Activated CD4-positive, alpha-beta T cell treated with anti-CD3 and anti-CD28 coated beads for 36 hours (primary cell): ENCODE measurements at places on chromosomes 2 and 18.
A peak's percentile ranks its signal among the peaks of the same experiment; 100 is the strongest.

- no peak for DNase-seq
These were observed 95.4 kb downstream of the PRKCE start for GRCh38 chr2:45746888-45747287.

GRCh38 chr2:219398721-219399363 lies 11.1 kb upstream of the DNPEP start:
- no peak for DNase-seq

DNA sequence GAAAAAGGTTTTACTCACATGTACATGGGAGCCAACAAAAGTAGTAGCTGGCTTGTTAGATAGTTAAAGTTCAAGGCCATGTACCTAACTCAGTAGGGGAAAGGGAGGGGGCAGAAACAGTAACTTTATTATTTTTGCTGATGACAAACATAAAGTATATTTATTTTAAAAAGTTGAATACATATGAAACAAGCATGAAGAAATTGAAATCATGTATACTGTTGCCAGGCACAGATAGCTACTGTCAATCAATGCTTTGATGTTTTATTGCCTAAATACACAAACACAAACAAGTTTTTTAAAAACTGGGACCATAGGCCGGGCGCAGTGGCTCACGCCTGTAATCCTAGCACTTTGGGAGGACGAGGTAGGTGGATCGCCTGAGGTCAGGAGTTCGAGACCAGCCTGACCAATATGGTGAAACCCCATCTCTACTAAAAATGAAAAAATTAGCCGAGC lies 7.6 kb upstream of the PSD4 start:
- DNase-seq = no peak

GRCh38 chr2:10103179-10103578 lies 19.4 kb upstream of the RRM2 start:
- DNase-seq = no peak

GRCh38 chr2:22282916-22283315 lies 1102.1 kb upstream of the KLHL29 start:
- no peak for DNase-seq

- DNase-seq = no peak
These were observed 7.4 kb downstream of the TFPI start for GRCh38 chr2:187546762-187547333.

GRCh38 chr2:239671471-239671870 lies 270.7 kb upstream of the HDAC4 start:
- no peak for DNase-seq

- DNase-seq = no peak
These were observed 253.6 kb downstream of the NBAS start for GRCh38 chr2:15307526-15307925.

GRCh38 chr2:129781749-129782632 lies 197.5 kb upstream of the RAB6C start:
- DNase-seq = no peak

- DNase-seq = peak; percentile 4
These were observed 54.7 kb downstream of the BIN1 start for GRCh38 chr2:127052057-127052770.
